ENCODE measurements at places on chromosomes 6 and 20.
A peak's percentile ranks its signal among the peaks of the same experiment; 100 is the strongest.

GRCh38 chr6:34142061-34142998 is 3.6 kb downstream of the GRM4 start:
- DNase-seq: no peak

GRCh38 chr6:3607171-3607570 is 144.3 kb downstream of the PXDC1 start:
- DNase-seq: no peak

DNA sequence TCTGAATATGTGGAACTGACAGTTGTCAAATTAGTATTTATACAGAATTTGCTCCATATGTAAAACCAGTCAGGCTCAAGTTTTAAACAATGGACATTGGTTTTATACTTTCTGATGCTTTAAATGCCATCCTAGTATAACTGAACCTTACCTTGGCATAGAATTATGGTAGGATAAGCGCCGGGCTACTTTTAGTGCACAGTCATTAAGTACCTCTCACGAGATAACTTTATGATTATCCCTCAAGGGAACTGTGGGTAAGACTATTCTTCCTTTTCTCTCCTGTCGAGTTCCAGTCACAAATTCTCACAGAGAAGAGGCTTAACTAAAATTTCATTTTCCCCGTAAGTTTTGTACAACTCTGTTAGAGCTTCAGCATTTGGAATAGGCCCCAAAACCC is 110.6 kb upstream of the PTPRK start:
- DNase-seq: no peak

DNA sequence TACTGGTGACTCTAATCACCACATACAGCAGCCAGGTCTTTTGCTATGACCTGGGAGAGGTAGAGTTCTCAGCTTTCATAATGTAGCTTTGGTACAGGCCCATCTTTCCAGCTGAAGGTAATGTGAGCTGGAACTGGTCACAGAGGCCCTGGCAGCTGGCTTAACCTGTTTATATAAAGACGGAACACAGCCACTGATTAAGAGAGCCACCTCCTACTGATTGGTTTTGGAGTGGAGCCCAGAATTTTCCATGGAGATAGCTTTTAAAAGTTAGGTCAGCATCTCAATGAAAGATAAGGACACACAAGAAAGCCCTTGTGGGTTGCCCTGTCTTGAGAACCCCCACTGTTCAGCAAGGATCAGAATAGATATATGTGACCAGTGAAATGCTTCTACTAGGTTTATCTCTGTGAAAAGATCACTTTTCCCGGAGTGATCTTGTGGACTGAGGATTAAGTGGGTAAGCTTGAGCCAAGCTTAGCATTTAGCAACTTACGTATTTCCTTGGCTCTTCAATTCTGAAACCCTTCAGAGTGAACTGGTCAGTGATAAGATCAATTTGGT is 213.7 kb upstream of the CITED2 start:
- peak; percentile 78 for DNase-seq

DNA sequence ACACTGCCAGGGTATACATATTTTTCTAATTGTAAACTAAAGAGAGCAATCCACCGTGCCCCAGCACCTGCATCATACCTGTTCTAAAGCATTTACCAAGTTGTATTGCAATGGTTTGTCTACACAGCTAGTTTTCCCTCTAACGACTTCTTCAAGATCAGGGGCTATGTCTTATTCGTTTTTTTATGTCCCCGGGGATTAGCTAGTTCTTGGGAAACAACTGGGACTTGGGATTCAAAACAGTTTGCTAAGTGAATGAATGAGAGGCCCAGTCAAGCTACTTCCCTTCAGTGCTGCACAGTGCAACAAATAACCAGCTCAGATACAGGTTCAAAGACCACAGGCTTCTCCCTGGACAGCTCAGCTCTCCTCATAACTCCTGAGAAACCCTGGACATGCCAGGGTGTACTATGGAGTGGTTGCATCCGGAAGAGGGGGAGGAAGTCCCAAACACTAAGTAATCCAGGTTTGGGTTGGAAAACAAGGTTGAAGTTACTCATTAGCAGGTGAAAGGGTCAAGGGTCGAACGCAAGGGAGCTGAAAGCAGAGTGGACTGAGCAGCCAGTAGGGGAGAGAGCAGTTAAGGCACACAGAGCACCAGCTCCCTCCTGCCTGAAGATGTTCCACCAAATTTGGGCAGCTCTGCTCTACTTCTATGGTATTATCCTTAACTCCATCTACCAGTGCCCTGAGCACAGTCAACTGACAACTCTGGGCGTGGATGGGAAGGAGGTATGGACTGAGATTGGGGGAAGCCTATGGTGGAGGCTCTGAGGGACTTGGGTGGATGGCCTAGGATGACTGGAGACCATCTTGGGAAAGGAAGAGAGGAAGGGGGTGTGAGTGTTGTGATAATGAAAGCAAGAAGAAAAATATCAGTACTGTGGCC is at the start of gene APOM:
TSS of gene APOM (plus strand) at position 546 of the 889 bp plus-strand sequence. CDS start at position 619, 73 bp downstream.
- no peak for DNase-seq

DNA sequence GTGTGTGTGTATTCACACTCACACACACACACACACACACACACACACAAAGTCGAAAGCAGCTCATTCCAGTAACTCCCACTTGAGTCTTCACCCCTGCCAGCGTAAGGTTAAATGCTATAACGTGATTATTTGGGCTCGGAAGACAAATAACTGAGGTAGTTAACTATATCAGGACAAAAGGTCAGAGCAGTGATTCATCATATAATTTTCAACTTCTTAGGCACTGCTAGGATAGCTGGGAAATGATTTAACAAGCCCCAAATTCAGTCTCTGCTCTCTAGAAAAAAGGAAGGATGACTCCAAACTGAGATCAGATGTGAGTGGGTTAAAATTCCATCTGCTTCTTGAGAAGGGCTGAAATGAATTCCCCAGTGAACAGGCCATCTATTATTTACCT is 30.7 kb downstream of the HDGFL1 start:
- no peak for DNase-seq

GRCh38 chr6:24802271-24803059 is 3.7 kb upstream of the ARMH2 start:
- DNase-seq: no peak

GRCh38 chr20:20452254-20452676 is 84.4 kb downstream of the INSM1 start:
- DNase-seq: no peak

DNA sequence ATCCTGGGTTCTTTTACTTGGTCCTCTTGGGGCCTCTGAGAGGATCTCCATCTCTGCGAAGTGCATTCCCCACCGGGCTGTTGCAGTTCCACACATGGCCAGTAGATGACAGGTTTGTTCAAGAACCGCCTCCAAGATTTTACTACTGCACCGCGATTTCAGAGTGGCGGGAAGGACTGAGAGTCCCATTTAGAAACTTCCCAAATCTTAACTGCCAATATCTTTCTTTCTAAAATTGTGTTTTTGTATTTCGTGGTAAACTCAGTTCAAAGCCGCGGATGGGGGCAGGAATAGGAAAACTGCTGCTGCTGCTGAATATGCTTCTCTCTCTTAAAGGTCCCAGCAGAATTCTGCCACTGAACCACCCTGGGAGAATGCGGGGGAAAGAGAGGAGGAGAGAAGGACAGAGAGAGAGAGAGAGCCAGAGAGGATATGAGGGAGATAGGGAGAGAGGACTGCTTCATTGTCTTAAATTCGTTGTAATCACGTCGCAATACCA is 8.6 kb upstream of the BTNL2 start:
- DNase-seq: peak; percentile 70

GRCh38 chr6:139013185-139013800 is 15.3 kb upstream of the ABRACL start:
- DNase-seq: no peak

GRCh38 chr6:41344876-41345275 is 9.5 kb downstream of the NCR2 start:
- DNase-seq: no peak

DNA sequence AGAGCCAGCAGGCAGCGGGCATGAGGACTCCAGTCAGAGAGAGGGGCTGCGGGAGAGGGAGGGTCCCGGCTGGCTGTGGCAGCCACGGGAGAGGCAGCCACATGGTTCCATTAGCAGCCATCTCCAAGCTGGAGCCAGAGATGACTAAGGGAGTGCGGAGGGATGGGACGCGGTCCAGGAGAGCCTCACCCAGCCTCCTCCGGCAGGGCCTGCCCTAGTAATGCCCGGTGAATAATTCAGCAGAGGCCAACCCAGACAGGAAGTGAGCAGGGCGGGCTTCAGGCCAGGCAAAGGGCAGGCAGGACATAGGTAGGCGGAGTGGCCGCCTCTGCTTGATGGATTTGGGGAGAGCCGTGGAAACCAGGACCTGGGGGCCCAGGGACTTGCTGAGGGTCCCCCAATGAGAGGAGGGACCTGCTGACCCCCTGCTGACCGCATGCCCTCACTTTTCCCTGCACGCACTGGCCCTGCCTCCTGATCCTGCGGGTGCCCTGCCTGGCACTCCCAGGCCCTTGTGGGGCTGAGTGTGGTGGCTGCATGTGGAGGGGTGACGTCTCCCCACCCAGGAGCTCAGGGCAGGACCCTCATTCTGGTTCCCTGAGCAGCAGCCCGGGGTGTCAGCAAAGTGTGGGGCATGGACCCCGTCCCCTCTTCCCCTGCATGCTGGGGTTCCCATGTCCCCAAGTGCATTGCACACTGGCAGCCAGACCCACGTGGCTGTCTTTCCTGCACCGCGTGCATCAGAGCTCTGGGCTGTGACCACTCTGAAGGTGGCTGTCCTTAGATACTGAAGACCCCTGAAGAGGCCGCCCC is 51.8 kb upstream of the SLCO4A1 start:
- peak; percentile 49 for DNase-seq

- no peak for DNase-seq
Measured at GRCh38 chr6:93886416-93886815, 467.1 kb upstream of the EPHA7 start.

All from HS-27A (cell line).